ENCODE measurements at places on chromosomes 4 and X. TPM values are rescaled to one million over a fixed set of nuclear protein-coding genes. Genes with fewer than 3 reads are reported as not detected.

The AMTN gene
- not detected for total RNA-seq

The TAPT1 gene
- 51.7 TPM for total RNA-seq

The MTNR1A gene
- not detected for total RNA-seq

The XPNPEP2 gene
- 0.27 TPM for total RNA-seq

The ZNF711 gene
- 19.1 TPM for total RNA-seq

The CT47B1 gene
- total RNA-seq = not detected

- DNase-seq = no peak
These were observed 676.8 kb upstream of the HS3ST1 start for GRCh38 chr4:12105519-12105918.

DNA sequence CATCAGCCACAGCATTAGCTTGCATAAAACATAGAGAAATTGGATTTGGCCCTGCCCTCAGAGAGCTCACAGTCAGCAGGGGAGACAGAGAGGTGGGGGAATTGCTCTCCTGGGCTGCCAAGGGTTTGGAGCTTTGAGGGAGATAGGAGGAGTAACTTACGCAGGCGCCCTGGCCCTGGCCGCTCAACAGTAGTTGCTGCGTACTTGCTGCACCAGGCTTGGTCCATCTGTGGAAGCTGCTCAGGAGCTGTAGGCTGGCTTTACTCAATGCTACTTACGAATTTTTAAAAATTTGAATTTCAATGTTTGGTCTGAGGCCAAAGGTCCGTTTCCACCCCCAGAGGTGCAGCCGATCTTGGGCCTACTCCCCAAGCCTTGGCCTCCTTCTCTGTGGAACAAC lies 83.3 kb downstream of the CPZ start:
- no peak for DNase-seq

DNA sequence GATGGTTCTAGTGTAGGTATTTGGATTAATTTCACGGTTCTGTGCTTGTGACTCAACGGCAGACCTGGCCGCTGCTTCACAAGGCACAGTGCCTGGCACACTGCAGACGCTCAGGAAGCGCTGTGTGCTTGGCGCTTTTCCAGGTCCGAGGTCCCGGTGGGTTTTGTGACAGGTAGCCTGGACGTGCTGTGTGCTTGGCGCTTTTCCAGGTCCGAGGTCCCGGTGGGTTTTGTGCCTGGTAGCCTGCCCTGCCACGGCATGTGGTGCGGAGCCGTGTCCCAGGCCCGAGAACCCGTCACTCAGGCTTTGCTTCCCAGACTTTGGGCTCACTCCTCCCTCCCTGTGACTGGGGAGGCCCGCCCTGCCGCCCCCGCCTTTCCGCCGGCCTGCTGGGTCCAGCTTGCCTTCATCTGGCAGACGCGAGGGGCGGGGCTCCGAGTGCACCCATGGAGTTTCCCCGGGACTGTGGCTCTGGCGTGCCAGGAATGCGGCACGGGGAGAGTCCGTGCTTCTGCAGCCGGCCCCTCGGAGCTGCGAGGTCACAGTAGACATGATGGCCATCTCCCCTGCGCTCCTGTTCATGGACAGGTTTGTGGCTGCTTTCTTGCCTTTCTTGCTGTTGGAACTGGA lies 44.2 kb downstream of the TBC1D14 start:
- no peak for DNase-seq

DNA sequence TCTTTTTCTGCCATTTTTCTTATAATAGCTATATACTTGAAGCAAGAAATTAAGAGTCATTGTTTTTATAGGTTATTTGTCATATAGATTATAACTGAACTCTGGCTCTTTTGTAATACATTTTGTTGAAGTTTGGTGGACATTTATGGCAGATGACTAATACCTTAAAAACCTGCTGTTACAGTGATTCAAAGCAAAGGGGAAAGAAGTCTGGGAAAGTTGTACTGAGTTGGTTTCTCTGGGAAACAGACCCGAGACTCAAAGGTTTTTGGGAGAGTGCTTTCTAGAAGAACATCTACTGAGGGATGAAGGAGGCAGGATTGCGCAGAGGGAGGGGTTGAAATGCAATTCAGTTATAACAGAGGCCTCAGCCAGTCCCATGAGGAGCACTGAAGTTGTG lies 35.9 kb downstream of the NAP1L5 start:
- DNase-seq = no peak

DNA sequence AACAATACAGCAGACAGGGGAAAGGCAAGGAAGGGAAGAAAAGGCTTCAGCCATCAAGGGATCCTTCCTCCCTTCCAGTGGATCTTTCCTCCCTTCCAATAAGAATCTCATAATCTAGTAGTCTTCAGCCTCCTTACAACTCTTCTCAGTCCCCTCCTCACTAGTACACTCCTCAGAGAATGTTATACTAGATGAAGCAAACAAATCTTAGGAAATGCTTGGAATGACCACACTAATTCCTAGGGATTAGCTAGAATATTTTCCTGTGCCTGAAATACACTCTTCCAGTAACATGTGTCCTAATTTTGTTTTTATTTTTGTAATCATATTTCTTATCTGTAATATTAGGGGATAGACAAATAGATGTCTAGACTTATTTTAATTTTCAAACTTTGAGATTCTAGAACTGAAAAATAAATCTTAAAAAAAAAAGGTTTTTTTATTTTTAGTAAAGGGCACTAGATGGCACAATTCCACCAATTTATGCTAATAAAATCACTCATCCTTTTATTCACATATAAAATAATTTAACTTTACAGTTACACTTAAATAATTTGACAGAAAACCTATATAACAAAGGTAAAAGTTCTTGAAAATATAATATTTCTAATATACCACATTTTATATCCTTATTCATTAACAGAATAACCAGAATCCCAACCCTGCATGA lies 7.0 kb upstream of the STPG2 start:
- DNase-seq = peak; percentile 33

GRCh38 chr4:153834901-153835300 lies 46.0 kb upstream of the SFRP2 start:
- DNase-seq = no peak

GRCh38 chr4:8652181-8653078 lies 59.9 kb downstream of the CPZ start:
- no peak for DNase-seq

GRCh38 chrX:55119712-55120111 lies 30.9 kb downstream of the PAGE2 start:
- no peak for DNase-seq

- DNase-seq = no peak
These were observed 21.9 kb downstream of the GPRIN3 start for GRCh38 chr4:89285745-89286144.

- no peak for DNase-seq
These were observed 71.4 kb downstream of the GATB start for GRCh38 chr4:151689211-151689991.

DNA sequence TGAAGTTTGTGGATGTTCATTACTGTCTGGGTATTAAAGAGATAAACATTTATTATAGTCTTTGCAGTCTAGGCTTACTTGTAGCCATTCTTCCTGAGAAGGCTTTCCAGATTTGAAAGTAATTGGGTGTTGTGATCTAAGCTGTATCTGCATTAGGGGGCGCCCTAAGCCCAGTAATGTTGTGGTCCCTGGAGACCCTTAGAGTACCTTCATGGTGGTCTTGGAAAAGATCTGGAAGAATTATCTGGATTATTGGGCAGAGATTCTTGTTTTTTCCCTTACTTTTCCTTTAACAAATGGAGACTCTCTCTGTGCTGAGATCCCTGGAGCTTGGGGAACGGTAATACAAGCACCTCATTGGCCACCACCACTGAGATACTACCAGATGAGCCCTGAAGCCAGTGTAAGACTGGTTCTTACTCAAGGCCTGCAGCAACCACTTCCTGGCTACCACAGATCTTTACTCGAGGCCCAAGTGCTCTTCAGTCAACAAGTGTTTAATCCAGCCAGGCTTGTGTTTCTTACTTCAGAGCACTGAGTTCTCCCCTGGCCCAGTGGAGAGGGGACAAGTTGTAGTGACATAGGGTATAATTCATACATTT lies 63.1 kb downstream of the RTL3 start:
- peak; percentile 37 for DNase-seq

All from hematopoietic multipotent progenitor cell (in vitro differentiated cells).